ENCODE measurements at places on chromosomes 5 and 9. TPM values are rescaled to one million over a fixed set of nuclear protein-coding genes. Genes with fewer than 3 reads are reported as not detected.

DNA sequence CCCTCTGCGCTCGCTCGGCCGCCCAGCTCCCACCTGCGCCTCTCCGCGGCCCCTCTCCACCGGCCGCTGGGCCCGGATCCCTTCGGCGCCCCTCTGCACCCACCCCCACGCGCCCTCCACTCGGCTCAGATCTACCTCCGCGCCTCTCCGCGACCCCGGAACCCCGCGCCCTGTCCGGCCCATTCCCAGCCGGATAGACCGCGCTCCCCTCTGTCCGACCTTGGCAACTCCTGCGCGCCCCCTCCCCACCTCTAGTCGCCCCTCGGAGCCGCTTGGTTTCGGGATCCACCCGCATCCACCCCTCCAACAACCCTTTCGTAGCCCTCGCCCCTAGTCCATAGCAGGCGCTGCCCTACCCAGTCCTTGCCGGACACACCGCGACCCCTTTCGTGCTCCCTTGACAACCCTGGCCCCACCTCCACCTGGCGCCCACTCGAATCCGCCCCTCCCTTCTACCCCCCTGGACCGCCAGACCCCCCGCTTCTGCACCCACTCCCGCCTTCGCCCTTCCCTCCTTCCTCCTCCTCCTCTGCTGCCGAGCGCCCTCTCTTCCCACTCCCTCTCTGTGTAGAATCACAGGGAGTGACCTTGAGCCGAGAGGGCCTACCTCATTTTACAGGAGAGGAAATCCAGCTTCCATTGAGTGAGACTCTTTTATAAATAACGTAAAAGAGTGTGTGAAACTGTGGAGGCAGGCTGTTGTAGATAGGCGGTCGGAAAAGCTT is 525 bp upstream of the AK3 start:
- DNase-seq, result peak; percentile 38

DNA sequence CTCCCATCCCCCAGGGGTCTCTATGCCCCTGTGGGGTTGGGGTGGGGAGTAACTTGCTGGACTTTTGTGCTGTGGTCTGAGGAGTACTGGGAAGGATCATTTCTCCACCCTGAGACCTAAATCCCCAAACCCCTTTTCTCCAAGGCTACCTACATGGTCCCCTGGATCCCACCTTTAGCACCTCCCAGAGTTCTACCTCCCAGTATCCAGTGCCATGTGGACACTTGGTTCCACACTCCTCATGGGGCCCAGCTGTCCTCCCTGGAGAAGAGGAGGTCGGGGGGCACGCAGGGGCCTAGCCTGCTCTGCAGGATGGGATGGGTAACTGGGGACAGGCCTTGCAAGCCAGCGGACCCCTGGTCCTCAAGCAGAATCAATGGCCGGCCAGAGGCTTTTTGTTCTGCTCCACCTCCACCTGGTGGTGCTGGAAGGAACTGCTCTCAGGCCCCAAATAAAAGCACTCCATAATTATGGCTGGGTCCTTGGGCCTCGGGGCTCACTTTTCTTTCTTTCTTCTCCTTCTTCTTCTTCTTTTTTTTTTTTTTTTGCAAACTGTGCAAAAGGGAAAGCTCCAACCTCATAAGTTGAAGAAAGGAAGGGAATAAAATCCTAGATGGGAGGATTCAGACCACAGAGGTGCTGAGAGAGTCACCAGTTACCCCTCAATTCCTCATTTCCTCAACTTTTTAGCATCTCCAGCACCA is 68.4 kb downstream of the PSD2 start:
- DNase-seq, result peak; percentile 65

- no peak for DNase-seq
Measured at GRCh38 chr5:142586552-142586951, 99.3 kb downstream of the FGF1 start.

GRCh38 chr5:146025114-146025680 is 80.2 kb downstream of the PLAC8L1 start:
- no peak for DNase-seq

GRCh38 chr9:94108584-94108983 is 24.3 kb downstream of the PTPDC1 start:
- DNase-seq, result no peak

- DNase-seq, result no peak
Measured at GRCh38 chr5:168660691-168661090, 81.5 kb upstream of the PANK3 start.

The F12 gene
- 2.4 TPM for total RNA-seq

The IL33 gene
- 8.6 TPM for total RNA-seq

The PAPPA gene
- under 0.01 TPM for total RNA-seq

The PCDHGA10 gene
- total RNA-seq, result 9.8 TPM

DNA sequence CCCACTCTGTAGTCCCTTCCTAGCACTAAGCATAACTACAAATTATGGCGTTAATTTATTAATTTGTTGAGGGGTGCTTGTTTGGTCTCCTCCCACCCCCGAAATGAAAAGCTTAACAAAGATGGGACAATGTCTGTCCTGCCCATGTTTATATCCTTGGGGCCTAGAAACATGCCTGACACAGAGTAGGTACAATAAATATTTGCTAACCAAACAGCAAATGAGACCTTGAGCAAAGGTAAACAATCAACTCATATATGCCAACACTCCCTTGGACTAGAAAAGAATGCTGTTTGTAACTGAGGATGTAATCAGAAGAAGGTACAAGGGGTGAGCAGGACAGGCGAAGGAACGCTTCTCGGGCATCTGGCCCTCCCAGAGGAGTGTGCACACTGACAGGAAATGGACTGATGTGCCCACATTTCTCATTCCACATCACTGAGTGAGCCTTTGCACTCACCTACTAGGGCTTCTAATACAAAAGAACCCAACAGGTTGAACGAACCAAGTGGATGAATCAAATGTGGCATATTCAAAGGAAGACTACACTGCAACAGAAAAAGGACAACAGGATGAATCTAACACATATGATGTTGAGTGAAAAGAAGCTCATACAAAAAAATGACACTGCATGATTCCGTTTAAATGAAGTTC is 66.8 kb downstream of the MED27 start:
- DNase-seq, result no peak

The CD14 gene
- 11.4 TPM for total RNA-seq

The BOD1 gene
- 54.2 TPM for total RNA-seq

The MARCOL gene
- total RNA-seq, result not detected

- no peak for DNase-seq
Measured at GRCh38 chr9:134655101-134655500, 13.5 kb downstream of the COL5A1 start.

The UIMC1 gene
- 109 TPM for total RNA-seq

The MARCHF11 gene
- total RNA-seq, result 3.7 TPM

The RAD17 gene
- total RNA-seq, result 37.9 TPM

Measured in frontal cortex (tissue), 4 donors.